ENCODE measurements at places on chromosomes 6 and 20. TPM values are rescaled to one million over a fixed set of nuclear protein-coding genes. Genes with fewer than 3 reads are reported as not detected.

Gene DPPA5
- not detected for total RNA-seq

Gene OVOL2
- total RNA-seq, result not detected

Gene PRPH2
- total RNA-seq, result 0.83 TPM

Gene TSPO2
- total RNA-seq, result not detected

Gene HECA
- total RNA-seq, result 4.3 TPM
